ENCODE measurements at places on chromosomes 3 and 15. TPM values are rescaled to one million over a fixed set of nuclear protein-coding genes. Genes with fewer than 3 reads are reported as not detected.

CDHR4 gene
- total RNA-seq, result not detected

ERC2 gene
- 0.59 TPM for total RNA-seq

AP3S2 gene
- total RNA-seq, result 25.4 TPM

TRIM42 gene
- not detected for total RNA-seq

DLL4 gene
- total RNA-seq, result 0.31 TPM

ZNF80 gene
- total RNA-seq, result not detected

WDR93 gene
- total RNA-seq, result not detected

All from HT1080 (cell line).